Hematopoietic multipotent progenitor cell treated with erythropoietin and hydrocortisone succinate and interleukin-3 and kit ligand, for 6 days (in vitro differentiated cells): ENCODE measurements at places on chromosomes 5 and 9.

- no peak for DNase-seq
Measured at GRCh38 chr9:136260521-136260920, 14.9 kb upstream of the QSOX2 start.

DNA sequence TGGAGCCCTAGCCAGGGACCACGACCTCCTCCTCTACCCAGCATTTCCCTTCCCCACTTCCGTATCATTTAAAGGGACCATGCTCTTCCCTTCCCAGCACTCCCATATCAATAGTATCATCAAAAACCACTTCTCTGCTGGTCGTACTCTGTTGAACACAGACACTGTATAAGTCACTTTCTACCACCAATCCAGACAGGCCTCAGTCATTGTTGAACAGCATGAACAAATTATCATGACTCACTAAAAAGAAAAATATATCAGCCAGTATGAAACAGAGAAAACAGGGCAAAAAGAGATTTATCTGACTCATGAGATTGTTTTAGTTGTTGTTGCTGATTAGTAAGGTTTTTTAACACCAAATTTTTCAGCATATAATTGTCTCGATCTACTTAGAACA lies 89.8 kb downstream of the CDKN2A start:
- no peak for DNase-seq

GRCh38 chr5:145797336-145797735 lies 37.8 kb downstream of the PRELID2 start:
- DNase-seq = no peak

- no peak for DNase-seq
Measured at GRCh38 chr9:14824481-14824880, 85.7 kb downstream of the FREM1 start.

- no peak for DNase-seq
Measured at GRCh38 chr9:75930730-75931321, 40.4 kb downstream of the PCSK5 start.

DNA sequence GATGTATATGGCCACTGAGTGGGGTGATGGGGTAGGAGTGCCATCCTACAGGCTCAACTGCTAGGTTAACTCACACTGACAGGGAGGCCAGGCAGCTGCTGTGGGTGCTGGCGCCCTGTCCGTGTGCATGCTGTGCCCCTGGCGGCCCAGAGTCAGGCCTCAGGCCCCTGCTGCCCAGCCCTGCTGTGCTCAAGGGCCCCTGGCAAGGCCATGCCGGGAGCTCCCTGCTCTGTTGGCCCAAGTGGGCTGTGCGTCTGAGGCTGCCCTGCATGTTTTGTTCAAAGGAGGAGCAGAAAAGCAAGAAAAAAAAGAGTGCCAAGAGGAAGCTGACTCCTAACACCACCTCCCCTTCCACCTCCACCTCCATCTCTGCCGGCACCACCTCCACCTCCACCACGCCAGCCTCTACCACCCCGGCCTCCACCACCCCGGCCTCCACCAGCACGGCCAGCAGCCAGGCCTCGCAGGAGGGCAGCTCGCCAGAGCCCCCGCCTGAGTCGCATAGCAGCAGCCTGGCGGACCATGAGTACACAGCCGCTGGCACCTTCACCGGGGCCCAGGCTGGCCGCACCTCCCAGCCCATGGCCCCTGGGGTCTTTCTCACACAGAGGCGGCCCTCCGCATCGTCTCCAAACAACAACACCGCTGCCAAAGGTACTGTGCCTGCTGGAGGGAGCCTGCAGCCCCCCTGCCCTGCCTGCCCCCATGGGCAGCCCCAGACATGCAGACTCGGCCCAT lies 100.1 kb downstream of the PHF2 start:
- DNase-seq = no peak

DNA sequence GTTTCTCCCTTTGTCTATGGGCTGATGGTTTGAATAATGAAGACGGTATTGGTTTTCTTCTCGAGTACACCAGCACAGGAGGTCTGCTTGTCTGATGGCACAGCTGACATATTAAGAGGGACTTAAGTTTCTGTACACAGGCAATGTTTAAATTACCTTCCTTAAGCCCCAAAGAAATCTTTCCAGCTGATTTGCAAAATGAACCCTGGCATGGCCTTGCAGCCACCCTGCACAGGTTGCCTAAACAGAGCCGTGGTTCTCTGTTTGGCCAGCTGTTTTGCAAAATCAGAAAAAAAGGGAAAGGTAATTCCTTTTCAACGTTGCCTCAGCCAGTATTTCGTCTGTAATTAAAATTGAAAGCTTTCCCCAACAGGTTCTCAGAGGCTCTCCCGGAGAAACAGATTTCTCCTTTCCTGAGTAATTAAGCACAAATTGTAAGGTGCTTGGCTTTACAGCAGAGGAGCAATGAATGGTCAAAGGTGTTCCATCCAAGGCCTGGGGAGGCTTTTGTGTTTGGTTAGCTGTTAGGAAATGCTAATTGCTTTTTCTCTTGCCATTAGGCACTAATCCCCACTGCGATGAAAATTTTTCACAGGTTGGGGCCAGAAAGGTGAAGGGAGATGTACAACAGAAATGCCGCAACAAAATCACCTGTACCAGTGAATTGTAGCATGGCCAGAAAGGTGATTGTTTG lies 138.9 kb downstream of the RASEF start:
- DNase-seq = no peak

DNA sequence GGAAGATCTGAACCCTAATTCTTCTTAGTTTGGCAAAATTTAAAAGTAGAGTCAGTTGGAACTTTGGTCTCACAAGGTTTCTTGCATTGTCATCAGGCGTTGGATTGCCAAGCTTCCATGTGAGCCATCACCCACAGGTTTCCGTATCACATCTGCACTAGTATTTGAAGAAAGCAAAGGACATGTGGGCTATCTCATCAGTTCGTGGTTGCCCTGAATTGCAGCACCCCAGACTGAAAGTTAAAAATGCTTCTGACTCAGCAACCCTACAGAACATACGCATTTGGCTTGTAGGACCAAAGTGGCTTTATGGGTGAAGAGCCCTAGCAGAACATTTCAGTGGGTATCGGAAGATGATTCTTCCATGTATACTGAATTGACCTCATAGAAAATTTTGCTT lies 358.0 kb downstream of the ENC1 start:
- peak; percentile 26 for DNase-seq

DNA sequence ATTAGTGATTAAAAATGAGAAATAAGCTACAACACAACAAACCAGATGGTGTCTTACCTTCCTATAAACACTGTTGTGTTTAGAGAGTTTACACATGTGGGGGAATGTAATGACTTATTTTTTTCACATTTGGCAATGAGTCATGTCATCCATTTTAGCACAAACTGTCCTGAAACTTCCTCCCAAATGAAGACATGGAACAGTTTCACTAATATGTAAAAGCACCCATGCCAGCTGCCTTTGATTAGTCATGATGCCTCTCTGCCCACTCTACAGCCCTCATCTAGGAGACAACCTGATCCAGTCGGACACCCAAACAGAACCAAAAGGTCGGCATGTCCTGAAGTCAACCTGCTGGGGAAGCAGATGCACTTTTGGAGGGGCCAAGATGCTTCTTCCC lies 98.2 kb downstream of the SEMA5A start:
- DNase-seq = no peak

DNA sequence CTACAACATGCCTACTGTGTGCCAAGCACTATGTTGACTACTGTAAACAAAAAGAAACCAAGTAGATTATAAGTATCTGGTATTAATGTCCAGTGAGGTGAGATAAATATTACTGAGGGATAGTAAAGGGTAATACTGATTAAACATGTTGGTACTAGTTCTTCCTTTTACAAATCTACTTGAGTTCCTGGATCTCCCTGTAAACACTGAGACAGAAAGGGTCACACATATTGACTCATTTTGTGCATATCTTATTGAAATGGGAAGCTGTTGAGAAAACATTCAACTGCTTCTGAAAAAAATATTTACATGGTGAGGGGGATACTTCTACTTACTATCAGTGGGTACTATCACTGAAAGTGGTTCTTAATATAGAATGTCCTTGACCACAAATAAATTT lies 24.3 kb downstream of the EFNA5 start:
- DNase-seq = no peak

DNA sequence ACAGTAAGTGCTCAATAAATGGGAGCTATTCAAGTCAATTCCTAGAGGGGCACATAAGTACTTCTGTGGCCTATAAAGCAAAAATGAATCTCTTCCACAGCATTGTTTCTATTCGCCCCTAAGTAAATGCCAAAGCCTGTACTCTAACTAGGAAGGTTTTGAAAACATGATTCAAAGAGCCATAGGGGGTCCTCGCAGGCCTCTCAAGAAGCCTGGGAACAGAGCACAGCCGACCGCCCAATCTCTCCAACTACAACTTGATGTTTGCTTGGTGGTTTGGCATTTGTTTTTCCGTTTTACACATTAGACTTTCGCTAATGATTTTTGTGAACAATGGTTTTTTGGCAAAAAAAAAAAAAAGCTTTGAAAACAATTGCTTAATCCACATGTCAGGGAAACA lies 19.4 kb downstream of the EFNA5 start:
- no peak for DNase-seq

DNA sequence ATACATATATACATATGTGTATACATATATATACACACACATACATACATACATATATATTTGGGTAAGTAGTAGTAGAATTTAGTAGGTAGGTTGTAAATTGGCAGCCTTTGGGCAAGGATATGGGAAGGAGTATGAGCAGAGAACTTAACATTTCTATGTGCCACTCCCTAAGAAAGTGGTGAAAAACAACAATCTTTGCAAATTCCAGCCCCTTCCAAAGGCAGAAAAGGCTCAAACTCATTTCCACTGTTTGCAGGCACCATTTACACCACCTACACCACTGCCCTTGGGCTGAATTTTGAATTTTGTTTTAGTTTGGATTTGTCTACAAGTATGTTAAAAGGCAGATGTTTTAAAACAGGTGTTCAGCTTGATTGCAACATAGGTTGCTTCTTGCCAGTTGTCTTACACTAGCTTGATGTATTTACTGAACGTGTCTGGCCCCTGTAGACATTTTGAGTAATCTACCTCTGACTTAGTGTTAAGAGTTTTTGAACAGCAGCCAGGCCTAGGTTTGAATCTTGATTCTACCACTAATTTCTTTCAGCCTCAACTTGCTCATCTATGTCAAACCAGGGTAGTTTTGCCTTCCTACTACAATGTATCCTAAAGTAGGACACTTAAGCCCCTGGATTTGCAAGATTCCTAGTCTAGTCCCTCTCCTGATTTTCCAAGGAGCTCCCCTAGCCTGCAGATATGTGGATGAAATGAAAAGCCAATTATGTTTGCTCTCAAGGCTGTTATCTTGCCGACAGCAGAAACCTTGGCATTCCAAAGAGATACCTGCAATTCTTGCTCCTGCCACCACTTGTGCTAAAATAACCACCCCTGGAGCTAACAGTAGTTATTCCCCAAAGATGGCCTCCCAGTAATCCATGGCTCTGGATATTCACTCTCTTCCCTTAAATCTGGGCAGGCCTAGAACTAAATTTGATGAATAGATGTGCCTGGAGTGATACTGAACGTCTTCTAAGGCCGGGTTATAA lies 156.2 kb upstream of the SLC44A1 start:
- DNase-seq = no peak

DNA sequence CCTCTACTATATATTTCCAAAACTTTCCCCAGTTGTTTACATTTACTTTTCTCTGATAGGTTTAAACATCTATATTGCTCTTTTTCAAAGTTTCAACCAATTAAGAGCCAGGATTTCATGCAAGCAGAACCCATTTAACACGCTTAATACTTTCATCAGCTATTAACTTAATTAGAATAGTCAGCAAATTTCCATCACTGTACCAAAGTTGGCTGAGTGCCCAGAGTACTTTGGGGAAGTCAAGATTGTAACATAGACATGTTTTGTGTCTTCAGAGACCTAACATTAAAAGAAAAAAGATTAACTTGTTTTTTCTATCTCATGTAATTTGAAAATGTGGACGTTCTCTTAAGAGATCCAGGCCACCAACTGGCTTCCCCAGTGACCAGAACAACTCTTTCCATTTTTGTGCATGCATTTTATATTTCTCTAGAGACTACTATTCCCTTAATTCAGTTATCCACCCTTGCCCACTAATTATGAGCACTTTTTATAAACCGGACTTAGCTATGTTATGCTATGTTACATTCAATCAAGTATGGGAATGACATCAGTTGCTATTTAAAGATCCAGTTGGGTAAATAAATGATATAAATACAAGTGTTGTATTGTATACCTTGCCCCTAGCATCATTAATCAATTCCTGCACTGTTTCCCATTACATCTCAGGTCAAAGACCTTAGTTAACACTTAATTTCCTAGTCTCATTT lies 478.1 kb upstream of the NMUR2 start:
- DNase-seq = peak; percentile 0

DNA sequence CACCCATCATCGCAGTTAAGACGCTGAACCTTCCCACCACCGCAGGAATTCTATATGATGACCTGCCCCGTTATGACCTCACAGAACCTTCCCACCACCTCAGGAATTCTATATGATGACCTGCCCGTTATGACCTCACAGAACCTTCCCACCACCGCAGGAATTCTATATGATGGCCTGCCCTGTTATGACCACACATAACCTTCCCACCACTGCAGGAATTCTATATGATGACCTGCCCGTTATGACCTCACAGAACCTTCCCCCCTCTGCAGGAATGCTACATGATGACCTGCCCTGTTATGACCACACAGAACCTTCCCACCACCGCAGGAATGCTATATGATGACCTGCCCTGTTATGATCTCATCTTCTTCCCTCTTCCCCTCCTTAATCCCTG lies 64.3 kb downstream of the IRX1 start:
- DNase-seq = no peak

DNA sequence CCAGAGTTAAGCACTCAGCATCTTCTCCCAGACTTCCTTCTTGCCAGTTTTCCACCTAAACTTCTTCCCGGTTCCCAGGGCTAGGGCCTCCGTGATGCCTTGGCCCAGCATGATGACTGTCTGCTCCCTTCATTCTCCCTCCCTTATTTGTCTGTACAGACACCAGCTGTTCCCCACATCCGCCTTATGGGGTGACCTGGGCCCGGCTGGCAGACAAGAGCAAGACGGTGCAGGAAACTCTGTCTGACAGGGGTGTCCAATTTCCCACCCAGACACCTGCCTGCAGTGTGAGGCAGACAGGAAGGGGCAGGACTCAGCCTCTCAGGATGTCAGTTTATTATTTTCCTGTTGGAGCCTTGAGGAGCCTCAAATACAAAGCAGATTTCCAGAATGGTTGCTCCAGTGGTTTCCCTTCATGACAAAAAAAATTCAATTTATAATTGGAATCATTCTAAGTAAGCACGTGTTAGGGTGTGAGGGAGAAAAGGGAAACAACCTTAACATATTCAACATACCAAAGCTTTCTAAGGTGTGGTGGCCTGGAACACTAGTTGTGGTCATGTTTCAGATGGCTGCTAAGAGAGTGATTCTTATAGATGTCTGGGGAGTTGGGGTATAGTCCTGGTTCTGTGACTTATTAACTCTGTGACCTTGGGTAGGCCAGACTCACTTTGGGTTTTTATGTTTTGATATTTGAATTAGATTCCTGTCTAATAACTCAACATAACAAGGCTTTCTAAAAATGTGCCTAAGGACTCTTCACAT lies 234.5 kb downstream of the PAPPA start:
- DNase-seq = no peak
